ENCODE measurements at places on chromosomes 1 and 21.

- DNase-seq = no peak
Measured at GRCh38 chr1:41243079-41243385, 926 bp upstream of the SCMH1 start.

GRCh38 chr1:115630342-115630741, 11.4 kb upstream of the VANGL1 start:
- no peak for DNase-seq

- no peak for DNase-seq
Measured at GRCh38 chr1:226728448-226728847, 10.6 kb downstream of the ITPKB start.

DNA sequence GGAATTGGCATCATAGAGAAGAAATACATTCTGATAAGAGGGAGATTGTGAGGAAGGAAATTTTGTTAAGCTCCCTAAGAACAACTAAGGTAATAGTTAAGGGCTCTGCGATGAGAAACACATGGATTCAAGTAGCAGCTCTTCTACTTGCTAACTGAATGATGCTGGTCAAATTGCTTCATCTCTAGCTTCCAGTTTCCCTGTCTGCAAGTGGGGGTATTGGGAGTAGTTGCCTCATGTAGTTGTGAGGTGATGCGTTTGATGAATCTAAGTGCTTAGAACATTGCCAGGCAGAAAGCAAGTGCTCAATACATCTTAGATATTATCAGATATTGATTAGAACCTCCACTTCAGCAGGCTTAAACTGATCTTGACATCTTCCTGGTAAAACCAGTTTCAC, 84.8 kb downstream of the CD58 start:
- DNase-seq = no peak

GRCh38 chr1:32998064-32998463, 33.5 kb upstream of the RNF19B start:
- DNase-seq = no peak

DNA sequence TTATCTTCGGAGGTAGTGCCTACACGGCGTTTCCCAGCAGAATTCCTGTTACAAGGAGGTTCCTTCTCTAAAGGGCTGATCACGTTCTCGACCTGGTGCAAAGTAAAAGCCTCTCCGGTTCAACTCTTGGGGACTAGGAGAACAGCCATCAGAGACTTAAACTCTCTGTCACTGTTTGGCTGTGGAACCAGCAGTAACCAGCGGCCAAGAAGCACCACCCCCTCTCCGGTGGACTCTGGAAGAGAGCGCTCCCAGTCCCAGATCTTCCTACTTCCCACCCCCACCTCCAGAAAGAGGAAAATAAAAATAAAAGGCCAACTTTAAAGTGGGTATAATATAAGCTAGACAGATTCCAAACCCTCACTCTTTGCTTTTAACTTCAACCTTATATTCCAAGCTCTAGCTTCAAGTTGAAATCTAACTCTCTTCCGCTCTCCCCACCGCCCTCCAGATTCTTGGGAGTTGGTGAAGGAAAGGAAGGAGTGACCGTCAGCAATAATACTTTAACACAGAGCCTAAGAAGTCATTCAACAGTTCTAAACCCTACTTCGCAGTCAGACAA, 2.9 kb downstream of the BRINP3 start:
- peak; percentile 54 for DNase-seq

DNA sequence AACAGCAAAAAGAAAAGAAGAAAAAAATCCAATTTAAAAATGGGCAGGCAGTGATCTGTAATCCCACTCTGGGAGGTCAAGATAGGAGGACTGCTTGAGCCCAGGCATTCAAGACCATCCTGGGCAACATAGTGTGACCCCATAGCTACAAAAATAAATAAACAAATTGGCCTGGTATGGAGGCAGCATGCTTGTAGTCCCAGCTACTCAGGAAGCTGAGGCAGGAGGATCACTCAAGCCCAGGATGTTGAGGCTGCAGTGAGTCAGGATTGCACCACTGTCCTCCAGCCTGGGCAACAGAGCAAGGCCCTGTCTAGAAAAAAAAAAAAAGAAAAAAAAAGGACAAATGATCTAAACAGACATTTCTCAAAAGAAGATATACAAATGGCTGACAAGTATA, 99.6 kb downstream of the EIF4G3 start:
- DNase-seq = no peak

DNA sequence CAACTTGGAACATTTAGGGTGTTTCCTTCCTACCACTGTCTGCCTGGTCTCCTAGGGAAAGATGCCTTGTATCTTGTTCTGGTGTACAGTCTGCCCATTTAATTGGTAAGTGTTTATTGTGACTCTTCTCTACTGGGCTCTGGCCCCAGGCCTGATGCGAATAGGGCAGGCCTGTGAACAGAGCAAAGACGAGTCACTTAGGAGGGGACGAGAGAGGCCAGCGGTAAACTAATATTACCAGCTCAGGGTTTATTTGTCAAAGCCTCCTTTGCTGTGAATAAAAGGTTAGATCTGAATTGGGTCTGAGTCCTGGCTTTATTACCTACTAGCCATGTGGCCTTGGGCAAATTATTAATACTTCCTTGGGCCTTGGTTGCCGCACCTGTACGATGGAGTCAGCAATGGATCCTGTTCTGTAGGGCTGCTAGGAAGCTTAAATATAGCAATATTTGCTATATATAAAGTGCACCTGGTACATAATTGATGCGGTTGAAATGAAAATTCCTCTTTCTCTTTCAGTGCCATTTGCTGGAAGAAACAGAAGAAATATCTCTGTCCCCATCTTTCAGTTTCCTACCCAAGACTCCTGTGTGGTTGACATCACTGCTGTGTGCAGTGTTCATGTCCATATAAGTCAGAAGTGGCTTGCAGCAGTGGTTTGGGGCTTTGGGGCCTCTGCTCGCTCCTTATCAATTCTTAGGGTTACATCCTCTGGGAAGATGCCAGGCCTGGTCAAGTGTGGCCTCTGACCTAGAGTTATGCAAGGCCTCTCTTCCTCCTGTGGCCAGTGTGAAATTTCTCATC, 32.4 kb downstream of the MAPKAPK2 start:
- DNase-seq = no peak

- no peak for DNase-seq
Measured at GRCh38 chr1:64692911-64693310, 52.0 kb upstream of the RAVER2 start.

DNA sequence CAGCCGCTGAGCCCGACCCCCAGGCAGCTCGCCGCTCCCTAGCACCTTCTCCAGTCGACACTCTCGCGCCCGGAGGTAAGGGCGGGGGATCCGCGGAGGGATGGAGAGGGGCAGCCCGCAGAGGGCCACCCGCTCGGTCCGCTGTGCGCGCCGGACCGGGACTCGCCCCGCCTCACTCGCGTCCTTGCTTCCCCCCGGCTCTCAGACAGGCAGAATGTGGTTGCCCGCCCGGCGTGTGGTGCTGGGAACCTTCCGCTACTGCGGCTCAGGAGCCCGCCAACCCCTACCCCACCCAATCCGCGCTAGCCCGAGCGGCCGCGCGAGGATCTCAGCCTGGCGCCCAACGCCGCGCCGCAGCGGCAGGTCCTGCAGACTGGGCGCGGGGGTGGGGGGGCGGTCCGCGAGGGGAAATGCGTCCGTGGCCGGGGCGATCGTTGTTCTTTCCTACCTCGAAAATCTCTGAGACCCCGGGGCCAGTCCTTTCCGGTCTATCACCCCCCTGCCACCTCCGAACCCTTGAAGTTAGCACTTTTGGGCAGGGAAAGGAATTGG, 404 bp downstream of the LRRC8C start:
- peak; percentile 62 for DNase-seq

DNA sequence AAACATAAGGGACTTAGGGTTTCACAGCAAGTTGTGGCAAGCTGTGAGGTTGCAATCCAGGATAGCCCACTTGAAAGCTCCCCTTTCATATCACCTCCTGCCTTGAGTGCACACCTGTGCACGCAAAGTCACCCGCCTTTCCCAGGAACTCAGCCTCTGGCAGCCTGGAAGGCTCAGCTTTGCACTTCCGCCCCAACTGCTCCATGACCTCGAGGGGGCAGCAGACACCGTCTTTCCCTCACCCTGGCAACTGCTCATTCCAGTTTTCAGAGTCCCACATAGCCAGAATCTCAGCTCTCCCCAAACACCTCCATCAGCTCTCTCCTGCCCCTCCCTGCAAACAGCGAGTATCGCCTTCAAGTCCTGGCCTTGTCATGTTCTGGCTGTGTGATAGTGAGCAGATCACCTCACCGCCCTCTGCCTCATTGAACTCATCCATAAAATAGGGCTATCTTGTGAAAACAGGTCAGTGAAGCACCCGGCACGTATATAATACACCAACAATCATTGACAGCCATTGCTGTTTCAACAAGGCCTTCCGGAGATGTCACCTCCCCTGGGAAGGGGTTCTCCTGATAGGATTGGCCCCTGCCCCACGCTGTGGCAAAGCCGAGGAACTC, 32.2 kb upstream of the EPB41 start:
- peak; percentile 98 for DNase-seq

DNA sequence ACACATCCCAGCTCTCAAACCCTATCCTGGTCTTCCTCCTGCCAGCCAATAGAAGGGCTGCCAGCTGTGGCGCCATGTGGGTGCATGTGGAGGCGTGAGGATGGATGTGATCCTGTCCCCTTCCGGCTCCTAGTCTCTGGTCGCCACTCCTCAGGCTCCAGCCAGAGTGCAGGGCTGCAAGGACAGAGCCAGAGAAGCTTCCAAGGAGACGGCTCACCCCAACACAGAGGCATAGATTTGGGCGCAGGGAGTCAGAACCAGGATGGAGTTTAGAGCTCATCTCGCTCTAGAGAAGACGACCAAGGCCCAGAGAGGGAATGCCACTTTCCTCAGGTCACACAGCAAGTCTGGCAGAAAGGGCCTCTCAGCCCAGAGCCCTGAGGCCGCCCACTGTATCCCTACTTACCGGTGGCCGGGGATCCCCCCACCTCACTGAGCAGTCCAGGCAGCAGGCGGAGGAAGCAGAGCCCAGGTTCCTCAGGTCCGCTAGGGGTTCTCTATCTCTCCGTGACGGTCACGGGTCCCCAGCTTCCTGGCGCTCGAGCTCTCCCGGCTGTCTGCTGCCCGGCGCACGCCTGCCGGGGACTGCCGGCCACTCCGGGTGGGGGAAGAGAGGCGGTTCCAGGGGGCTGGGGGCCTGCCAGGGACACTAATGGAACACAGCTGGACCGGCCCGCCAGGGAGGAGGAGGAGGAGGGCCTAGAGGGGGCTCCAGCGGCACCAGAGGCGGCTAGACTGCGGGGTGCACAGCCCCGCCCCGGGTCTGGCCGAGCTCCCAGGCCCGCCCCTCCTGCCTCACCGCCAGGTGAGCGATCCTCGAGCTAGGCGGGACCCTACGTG, at the start of gene COL16A1:
COL16A1 (minus strand) TSS at position 587 of the 840 bp plus-strand sequence. CDS start 1,824 bp downstream, outside the sequence.
- DNase-seq = peak; percentile 81

DNA sequence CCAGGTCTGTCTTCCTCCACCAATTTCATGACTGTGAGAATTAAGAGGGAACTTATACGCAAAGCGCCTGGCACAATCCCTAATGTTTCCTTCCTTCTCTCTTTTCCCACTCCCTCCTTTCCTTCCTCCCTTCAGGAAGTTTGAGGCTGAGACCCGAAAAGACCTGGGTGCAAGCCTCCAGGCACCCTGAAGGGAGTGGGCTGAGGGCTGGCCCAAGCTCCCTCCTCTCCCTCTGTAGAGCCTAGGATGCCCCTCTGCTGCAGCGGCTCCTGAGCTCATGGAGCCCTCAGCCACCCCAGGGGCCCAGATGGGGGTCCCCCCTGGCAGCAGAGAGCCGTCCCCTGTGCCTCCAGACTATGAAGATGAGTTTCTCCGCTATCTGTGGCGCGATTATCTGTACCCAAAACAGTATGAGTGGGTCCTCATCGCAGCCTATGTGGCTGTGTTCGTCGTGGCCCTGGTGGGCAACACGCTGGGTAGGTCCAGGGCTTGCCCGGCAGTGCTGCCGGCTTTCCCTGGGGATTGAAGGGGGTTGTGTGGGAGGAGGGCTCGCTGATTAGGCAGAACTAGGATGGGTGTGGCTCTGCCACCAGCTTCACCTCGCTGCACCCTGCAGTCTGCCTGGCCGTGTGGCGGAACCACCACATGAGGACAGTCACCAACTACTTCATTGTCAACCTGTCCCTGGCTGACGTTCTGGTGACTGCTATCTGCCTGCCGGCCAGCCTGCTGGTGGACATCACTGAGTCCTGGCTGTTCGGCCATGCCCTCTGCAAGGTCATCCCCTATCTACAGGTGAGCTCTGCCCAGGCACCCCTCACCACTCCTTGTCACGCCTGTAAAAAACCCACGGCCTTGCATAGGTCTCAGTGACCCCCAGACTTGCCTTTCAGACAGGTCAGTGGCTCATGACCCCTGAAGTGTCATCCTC, 1.7 kb downstream of the HCRTR1 start:
- DNase-seq = no peak

DNA sequence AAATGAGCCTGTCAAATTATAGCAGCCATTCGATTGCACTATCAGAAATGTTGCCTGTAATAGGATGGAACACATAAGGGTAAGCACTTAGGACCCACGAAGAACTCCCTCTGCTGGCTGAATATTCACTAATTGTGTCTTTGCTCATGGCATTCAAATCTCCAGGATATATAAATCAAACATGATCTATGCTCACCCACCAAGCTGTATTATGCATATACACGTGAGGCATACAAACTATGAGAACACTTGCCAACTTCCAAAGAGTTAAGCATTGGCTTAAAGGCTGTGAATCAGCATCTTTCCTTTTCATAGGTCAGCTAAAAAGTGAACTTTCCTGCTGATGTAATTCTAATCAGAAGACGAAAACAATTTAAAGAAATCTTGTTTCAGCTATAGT, 34.5 kb downstream of the TMPRSS15 start:
- DNase-seq = peak; percentile 54

- peak; percentile 25 for DNase-seq
Measured at GRCh38 chr1:74010206-74010605, 187.8 kb downstream of the LRRIQ3 start.

GRCh38 chr1:108610073-108610472, 50.2 kb downstream of the EEIG2 start:
- DNase-seq = no peak

DNA sequence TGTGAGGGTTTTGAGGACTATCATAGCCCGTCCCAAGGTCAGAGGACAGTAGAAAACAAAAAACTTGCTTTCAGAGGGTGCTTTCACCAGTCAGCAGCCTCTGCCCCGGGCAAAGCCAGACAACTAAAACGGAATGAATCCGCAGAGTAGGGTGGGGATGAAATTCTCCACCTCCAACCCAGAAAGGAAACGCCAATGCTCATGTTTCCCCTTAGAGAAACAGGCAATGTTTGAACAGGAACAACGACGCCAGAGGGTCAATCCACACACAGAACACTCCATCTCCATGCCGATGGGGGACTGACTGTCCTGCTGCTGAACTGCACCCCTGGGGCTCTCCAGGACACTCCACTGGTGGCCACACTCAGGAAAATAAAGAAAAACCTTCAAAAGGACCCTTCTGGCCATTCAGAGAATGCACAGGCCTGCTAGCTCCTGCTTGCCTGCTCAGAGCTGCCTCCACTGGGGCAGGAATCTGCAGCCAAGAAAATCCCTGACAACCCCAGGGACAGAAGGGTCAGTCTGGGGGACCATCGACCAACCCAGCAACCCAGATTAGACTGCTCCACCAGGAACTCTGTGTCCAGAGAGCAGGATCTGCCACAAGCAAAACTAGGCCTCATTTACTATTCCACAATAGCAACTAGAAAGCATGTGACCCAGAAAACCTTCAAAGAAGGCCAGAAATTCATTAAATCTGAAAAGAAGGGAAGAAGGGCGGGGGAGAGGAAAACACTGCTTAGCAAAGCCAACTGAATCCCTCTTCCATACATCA, 116.0 kb downstream of the TOMM20 start:
- DNase-seq = no peak

GRCh38 chr1:155504207-155504606, 58.4 kb downstream of the ASH1L start:
- peak; percentile 60 for DNase-seq

GRCh38 chr1:22121421-22121911, 21.4 kb downstream of the WNT4 start:
- peak; percentile 50 for DNase-seq

- DNase-seq = no peak
Measured at GRCh38 chr1:238476841-238477240, 586.1 kb upstream of the ZP4 start.
